HAP-1 (cell line): ENCODE measurements at places on chromosomes 3 and 15.

DNA sequence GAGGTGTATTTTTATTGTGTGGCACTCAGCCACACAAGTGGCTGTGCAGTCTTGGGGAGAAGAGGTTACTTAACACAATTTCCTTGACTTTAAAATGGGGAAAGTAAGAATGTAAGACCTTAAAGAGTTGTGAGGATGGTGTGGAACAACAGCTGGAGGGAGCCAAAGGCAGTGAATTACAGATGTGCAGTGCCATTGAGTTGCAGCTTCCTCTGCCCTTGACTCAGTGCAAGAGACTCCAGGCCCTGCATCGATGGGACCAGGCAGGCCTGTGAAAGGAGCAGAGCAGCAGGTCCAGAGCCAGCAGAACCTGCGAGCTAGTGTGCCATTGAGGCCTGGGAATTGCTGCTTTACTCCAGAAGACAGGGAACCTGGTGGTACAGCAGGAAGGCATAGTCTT, 27.2 kb downstream of the EEFSEC start:
- no peak for DNase-seq

DNA sequence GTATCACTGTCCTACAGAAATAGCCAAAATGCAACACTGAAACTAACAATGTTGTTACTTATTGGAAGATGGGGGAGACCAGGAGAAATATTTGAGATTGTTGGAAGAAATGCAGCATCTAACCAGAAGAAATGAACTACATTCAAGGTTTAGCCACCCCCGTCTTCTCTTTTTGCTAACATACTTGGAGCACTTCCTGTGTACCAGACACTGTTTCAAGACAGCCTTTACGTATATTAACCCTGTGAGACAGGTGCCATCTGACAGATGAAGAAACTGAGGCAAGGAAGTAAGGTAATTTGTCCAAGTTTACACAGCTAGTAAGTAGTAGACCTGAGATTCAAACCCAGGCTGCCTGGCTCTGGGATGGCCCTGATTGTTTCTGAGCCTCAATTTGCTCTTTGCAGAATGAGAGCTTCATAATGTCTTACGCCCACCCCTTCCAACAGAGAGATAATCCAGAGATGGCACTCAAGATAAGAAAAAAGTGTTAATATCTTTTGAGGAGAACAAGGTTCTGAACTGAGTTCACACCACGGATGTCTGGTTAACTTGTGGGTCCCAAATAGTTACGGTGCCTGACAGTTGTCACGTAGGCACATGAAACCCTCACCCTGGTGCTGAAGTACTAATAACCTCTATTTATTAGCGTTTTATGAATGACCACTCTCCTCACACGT, 26.1 kb downstream of the RASGRP1 start:
- DNase-seq = no peak

DNA sequence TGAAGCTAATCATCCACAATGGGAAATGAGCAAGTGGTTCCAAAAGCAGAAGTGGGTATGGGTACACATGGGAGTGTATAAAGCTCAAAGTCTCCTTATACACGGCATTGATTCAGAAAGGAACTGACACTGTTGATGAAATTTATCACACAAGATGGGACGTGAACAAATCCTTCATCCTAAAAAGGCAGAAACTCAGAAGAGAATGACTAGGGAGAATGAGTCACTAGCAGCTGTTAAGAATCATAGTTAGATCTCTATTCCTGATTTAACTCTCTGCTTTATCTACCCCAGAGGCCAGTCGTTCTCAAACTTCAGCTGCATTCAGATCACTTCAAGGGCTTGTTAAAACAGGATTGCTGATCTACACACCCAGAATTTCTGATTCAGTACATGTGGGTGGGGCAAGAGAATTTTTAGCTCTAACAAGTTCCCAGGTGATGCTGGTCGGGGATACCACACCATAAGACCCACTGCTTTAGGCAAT, 97.7 kb upstream of the PHLDB2 start:
- no peak for DNase-seq

DNA sequence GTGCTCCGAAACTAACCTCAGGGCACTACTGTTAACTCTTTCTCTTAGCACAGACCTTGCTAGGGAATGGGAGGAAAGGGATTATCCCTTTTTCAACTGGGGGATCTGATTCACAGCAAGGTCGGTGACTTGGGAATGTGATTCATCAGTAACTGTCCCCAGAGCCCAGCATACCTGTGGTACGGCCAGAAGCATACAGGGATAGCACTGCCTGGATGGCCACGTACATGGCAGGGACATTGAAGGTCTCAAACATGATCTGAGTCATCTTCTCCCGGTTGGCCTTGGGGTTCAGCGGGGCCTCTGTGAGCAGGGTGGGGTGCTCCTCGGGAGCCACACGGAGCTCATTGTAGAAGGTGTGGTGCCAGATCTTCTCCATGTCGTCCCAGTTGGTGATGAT, 2.3 kb downstream of the ACTC1 start:
- DNase-seq = no peak

GRCh38 chr3:17055374-17056276, 170.9 kb downstream of the PLCL2 start:
- no peak for DNase-seq

- no peak for DNase-seq
Measured at GRCh38 chr3:114608293-114608692, 314.5 kb downstream of the TIGIT start.

DNA sequence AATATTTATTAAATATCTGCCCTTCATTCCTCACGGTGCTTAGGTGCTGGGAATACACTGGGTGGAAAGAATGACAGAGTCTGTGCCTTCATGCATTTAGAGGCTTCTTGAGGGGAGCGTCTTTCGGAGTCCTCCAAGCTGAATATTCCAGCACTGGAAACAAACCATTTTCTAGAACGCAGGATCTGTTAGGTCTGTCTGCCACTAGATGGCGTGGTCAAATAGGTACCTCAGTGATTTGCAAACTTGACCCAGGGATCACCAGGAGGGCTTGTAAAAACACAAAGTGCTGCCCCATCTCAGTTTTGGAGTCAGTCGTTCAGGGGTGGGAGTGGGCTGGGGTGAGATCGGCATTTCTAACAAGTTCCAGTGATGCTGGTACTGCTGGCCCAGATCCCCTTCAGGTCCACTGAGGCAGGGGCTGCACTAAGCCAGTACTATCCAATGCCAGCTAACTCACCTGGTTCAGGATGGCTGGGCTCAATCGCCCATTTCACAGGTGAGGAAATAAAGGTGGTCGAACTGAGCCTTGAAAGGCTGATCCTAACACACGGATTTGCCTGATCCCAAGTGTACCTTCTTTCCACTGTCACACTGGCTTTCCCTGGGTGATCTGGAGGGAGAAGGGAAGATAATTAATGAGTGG, 14.8 kb downstream of the ARNT2 start:
- peak; percentile 75 for DNase-seq

- DNase-seq = no peak
Measured at GRCh38 chr15:39219608-39220007, 361.3 kb upstream of the THBS1 start.

DNA sequence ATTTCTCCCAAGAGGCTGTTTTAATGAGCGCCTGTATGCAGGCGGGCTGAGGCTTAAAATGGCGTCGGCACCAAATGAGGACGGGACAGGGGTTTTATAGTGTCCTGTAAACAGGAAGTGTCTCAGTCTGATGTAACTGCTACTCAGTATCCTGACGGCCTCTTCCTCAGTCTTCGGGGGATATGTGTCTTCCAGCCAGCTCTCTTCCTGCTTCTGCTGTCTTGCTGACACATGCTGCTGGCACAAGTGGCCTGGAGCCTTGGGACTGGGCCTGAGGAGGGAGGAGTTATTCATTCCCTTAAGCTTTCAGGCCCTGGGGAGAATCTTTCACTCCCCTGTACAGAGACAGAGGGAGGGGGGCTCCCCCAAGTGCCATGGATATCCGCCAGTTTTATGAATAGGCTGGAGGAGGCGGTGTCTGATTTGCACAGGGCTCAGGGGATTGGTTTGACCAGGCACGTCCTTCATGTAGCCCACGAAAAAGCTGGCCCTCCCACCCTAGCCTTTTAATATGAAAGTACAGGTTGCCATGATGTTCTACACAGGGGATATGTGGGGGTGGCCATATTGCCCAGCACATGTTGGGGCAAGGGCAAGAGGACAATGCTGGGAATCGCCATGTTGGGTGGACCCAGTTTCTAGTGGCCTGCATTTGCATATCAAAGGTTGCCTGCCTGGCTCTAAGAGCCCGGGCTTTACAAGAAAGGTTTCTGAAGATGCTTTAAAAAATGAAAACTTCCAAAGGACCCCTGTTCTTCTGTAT, 19.9 kb downstream of the NDUFB4 start:
- DNase-seq = peak; percentile 87

DNA sequence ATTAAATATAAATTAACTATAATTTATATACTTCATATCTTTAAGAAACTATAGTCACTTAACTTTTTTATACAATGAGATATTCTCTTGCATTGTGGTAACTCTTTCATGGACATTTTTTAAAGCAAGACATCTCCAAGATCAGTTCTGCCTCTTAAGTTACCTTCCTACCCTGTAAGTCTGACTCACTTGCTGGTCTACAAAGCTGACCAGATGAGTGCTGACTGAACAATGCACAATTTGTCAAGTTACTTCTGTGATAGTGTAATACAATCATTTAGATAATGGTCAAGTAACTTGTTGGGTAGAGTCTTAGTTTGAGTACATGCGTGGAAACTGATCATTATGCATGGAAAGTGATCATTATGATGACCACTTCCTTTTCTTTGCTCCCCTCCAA, 145.9 kb downstream of the MEIS2 start:
- DNase-seq = no peak

- DNase-seq = peak; percentile 56
Measured at GRCh38 chr3:27031476-27031875, 337.7 kb downstream of the NEK10 start.

GRCh38 chr3:184234671-184235380, 5.4 kb downstream of the VWA5B2 start:
- DNase-seq = no peak
